Muscle of arm (tissue), 14 donors: ENCODE measurements at places on chromosomes 5 and 9. TPM values are rescaled to one million over a fixed set of nuclear protein-coding genes. Genes with fewer than 3 reads are reported as not detected.

NIPAL4 gene
- 0.18 TPM for polyA plus RNA-seq

IFNA2 gene
- polyA plus RNA-seq = not detected

NACC2 gene
- 6.3 TPM for polyA plus RNA-seq

TMOD1 gene
- 84.5 TPM for polyA plus RNA-seq

SHISAL2B gene
- polyA plus RNA-seq = 0.61 TPM

SLC22A5 gene
- polyA plus RNA-seq = 14.0 TPM

IFNB1 gene
- not detected for polyA plus RNA-seq

LVRN gene
- 6.8 TPM for polyA plus RNA-seq

TAS2R1 gene
- 0.15 TPM for polyA plus RNA-seq

ITK gene
- not detected for polyA plus RNA-seq

GZMA gene
- polyA plus RNA-seq = 1.3 TPM

TOMM5 gene
- 93.1 TPM for polyA plus RNA-seq

SVEP1 gene
- polyA plus RNA-seq = not detected

EIF4E1B gene
- polyA plus RNA-seq = not detected

UGT3A2 gene
- 0.58 TPM for polyA plus RNA-seq

NMUR2 gene
- 0.32 TPM for polyA plus RNA-seq

EQTN gene
- polyA plus RNA-seq = not detected

CORO2A gene
- polyA plus RNA-seq = 3.0 TPM

SLC25A48 gene
- polyA plus RNA-seq = 0.19 TPM

RMRP gene
- not detected for polyA plus RNA-seq

CDX1 gene
- polyA plus RNA-seq = 0.69 TPM

CTSV gene
- polyA plus RNA-seq = 0.84 TPM

OR1J2 gene
- not detected for polyA plus RNA-seq

SOX30 gene
- 0.33 TPM for polyA plus RNA-seq

GGTA1 gene
- not detected for polyA plus RNA-seq

TMEM8B gene
- polyA plus RNA-seq = 22.3 TPM

BRINP1 gene
- polyA plus RNA-seq = 0.27 TPM

TMEM174 gene
- polyA plus RNA-seq = not detected

GMCL2 gene
- not detected for polyA plus RNA-seq

LCN1 gene
- not detected for polyA plus RNA-seq

C5orf34 gene
- polyA plus RNA-seq = not detected

C9orf153 gene
- polyA plus RNA-seq = 0.20 TPM

CYLC2 gene
- not detected for polyA plus RNA-seq

CMYA5 gene
- polyA plus RNA-seq = 278 TPM

FOXI1 gene
- polyA plus RNA-seq = not detected

EPB41L4B gene
- 7.7 TPM for polyA plus RNA-seq

PHF24 gene
- polyA plus RNA-seq = 0.39 TPM

FOXD4L5 gene
- 1.4 TPM for polyA plus RNA-seq

PDGFRB gene
- 131 TPM for polyA plus RNA-seq

PCDHB11 gene
- 1.6 TPM for polyA plus RNA-seq

PALM2AKAP2 gene
- not detected for polyA plus RNA-seq

LURAP1L gene
- 12.4 TPM for polyA plus RNA-seq

ZNF618 gene
- polyA plus RNA-seq = 11.6 TPM

ALDH1A1 gene
- 52.4 TPM for polyA plus RNA-seq

SYNPO gene
- polyA plus RNA-seq = 37.4 TPM

ZBTB6 gene
- polyA plus RNA-seq = 11.8 TPM

RAB3C gene
- 0.05 TPM for polyA plus RNA-seq

SLC6A18 gene
- polyA plus RNA-seq = not detected

SNCAIP gene
- polyA plus RNA-seq = 11.7 TPM

PHYHD1 gene
- 30.7 TPM for polyA plus RNA-seq

BTNL3 gene
- polyA plus RNA-seq = not detected

PCDHA5 gene
- polyA plus RNA-seq = 0.07 TPM

AMBP gene
- 0.19 TPM for polyA plus RNA-seq

ZNF454 gene
- polyA plus RNA-seq = 3.6 TPM

CDC42SE2 gene
- 25.1 TPM for polyA plus RNA-seq

NCBP1 gene
- polyA plus RNA-seq = 45.9 TPM
